ENCODE measurements at places on chromosomes 2 and 18.

GRCh38 chr2:62222674-62223073, 26.8 kb downstream of the B3GNT2 start:
- no peak for DNase-seq

- no peak for DNase-seq
Measured at GRCh38 chr2:47065771-47066380, 89.2 kb downstream of the STPG4 start.

- DNase-seq, result no peak
Measured at GRCh38 chr2:33292981-33293595, 183.4 kb upstream of the RASGRP3 start.

DNA sequence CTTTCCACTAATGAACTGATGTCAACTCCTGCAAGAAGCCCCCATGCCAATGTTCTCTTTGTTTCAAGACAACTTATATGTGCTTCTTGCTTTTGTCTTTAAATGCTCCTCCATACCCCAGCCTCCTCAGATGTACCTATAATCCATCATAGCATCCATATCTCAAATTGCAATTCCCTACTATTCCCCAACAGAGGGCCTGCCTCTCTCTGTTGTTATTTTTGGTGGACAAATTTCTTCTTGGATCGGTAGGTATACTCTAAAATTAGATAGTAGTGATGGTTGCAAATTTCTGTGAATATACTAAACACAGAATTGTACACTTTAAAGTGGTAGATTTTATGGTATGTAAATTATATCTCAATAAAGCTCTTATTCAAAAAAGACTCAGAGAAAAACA, 820.1 kb downstream of the METTL4 start:
- DNase-seq, result no peak

- DNase-seq, result no peak
Measured at GRCh38 chr2:181890271-181890670, 1.3 kb upstream of the ITPRID2 start.

Data from smooth muscle cell of the brain vasculature (primary cell).